ENCODE measurements at places on chromosomes 4 and X.

GRCh38 chr4:105145903-105146275 lies 787 bp upstream of the TET2 start:
- no peak for DNase-seq

DNA sequence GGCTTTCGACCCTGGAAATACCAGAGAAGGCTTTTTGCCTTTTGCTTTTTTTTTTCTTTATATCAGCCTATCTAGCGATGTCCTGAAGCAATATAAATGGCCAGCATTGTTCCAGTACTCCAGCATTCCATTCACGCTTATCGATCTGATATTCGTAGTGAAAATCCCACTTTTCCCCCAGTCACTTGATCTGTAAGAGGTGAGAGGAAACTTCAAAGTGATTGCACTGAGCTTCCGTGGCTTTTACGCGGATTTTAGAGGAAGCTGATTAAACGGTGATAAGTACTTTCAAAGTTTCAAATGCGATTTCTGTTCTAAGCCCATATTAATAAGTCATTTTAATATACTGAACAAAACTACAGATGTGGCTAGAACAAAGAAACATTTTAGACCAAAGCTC lies 725.5 kb downstream of the TRIML1 start:
- no peak for DNase-seq

GRCh38 chr4:8252301-8253173 lies 17.0 kb upstream of the HTRA3 start:
- DNase-seq, result no peak

- DNase-seq, result no peak
Measured at GRCh38 chr4:160175064-160175643, 1072.3 kb downstream of the RAPGEF2 start.

GRCh38 chrX:69221239-69222102 lies 56.2 kb upstream of the PJA1 start:
- no peak for DNase-seq

DNA sequence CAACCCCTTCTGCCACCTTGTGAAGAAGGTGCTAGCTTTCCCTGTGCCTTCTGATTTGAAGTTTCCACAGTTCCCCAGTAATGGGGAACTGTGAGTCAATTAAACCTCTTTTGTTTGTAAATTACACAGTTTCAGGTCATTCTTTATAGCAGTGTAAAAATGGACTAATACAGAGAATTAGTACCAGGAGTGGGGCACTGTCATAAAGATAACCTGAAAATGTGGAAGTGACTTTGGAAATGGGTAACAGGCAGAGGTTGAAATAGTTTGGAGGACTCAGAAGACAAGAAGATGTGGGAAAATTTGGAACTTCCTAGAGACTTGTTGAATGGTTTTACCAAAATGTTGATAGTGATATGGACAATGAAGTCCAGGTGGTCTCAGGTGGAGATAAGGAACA lies 131.0 kb upstream of the HAND2 start:
- DNase-seq, result no peak

- DNase-seq, result no peak
Measured at GRCh38 chr4:1978226-1978625, 30.5 kb downstream of the NELFA start.

DNA sequence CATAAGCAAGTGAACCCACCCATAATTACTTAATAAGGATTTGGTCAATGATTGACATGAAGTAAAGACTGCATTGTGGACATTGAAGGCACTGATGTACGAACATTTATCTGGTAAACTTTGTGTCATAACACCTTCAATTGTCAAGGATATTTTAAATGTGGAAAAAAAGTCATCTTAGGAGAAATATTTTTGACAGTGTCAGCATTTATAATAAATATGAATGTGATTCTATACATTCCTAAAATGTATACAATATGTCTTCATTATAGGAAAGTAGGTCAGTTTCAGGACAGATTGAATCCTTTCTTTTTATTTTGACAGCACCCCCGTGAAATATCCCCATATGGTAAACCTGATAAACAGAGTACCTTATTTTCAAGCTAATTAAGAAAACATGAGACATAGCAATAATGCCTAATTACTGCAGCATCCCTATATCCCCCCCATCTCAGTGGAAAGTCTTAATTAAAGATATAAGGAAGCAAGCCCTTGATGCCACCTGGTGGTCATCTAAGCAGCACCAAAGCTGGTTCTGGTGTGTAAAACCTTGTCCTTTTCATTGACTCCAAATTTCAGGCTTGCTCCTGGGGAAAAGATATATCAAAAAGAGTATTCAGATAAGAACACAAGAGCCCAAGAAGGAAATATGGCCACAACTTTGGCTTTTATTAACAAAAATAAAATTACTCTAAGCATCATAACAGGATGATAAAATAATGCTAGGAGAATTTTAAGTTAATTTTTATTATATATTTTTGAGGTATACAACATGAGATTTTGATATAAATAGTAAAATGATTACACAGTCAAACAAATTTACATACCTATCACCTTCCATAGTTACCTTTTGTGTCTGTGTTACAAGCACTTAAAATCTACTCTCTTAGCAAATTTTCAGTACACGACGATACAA lies 379.7 kb downstream of the TLL1 start:
- no peak for DNase-seq

DNA sequence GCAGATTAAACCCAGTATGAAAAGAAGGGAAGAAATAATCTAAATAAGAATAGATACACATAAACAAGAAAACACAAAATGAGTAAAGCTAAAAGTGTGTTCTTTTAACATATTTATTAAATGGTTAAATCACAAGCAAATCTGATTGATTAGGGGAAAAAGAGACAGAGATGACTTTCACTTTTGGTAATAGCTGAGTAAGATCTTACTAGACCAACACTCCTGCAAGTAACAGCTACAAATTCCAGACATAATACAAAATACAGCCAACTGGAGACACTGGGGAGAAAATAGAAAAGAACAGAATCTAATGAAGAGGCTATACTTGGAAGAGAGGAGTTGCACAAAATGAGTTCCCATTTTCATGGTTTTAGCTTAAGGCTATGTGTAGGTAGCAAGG lies 33.5 kb downstream of the OR13H1 start:
- DNase-seq, result no peak

- DNase-seq, result no peak
Measured at GRCh38 chr4:24973747-24974601, 56.8 kb downstream of the LGI2 start.

- no peak for DNase-seq
Measured at GRCh38 chr4:174058846-174059245, 224.6 kb downstream of the FBXO8 start.

DNA sequence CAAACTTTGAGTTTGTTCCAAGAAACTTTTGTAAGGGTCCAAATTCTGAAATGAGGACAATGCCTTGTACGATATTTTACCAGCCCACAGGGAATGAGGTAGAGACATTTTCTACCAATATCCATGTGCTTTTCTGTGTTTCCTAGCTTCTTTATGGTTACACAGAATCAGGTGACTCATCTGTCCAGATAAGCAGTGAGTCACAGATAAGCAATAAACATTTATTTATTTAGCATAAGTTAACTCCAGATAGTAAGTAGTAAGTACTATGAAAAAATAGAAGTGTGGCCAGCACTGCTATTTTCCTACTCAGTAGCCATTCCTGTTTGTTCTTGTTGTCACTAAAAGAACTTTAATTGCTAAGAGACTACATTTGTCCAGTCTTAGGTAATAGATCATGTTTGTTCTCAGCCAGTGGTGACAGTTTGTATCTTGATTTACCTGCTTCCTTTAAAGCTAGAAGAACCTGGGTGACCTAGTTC lies 7.4 kb downstream of the AFF1 start:
- DNase-seq, result no peak

DNA sequence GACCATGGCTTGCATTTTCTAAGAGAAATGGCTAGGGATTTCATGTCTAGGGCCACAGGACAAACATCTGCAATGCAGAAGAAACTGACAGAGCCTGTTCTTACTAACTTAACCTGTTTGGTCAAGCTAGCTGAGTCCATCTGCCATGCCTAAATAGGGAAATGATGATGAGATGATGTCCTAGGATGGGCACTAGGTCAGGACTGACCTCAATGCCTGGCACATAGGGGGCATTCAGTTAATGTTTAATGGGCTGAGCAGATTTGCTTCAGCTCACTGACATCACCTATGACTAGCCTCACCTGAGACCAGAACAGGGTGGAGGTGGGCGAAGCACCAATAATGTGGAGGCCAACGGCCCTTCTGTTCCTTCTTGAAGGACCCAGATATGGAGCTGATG lies 174.2 kb upstream of the SCML1 start:
- no peak for DNase-seq

DNA sequence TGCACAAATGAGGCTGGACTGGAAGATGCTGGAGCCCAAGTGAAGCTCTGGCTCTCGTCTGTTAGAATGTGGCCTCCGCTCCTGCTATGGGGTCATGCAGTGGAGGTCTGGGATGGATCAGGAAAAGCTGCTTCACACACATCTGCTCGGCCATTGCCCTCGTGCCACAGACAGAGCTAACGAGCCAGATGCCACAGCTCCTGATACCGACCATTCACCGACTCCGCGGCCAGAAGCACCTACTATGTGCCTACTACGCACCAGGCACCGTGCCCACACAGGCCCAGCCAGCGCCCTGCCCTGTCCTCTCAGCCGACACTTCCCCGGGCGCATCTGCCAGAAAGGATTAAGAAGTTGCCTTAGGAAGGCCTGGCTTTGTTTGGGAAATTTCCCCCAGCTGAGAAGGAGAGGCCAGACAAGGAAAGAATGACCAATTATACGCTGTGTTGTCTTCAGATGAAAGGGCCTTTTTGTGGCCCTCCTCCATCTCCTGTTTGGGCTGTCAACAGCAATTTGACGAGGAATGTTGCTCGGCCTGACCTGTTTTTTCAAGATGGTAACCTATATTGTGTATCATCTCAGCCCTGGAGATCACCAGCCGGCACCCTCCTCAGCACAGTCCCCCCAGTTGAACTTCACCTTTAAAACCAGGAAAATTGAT lies 34.3 kb downstream of the HMX1 start:
- DNase-seq, result no peak

GRCh38 chr4:82728301-82728700 lies 70.3 kb downstream of the SCD5 start:
- DNase-seq, result no peak
